ENCODE measurements at places on chromosomes 3 and 15.

- DNase-seq, result no peak
Measured at GRCh38 chr3:110567029-110567428, 504.6 kb upstream of the NECTIN3 start.

GRCh38 chr3:114076711-114077110, 20.2 kb downstream of the QTRT2 start:
- DNase-seq, result peak; percentile 39

- DNase-seq, result peak; percentile 54
Measured at GRCh38 chr3:197516517-197516889, 39.3 kb downstream of the BDH1 start.

- no peak for DNase-seq
Measured at GRCh38 chr3:54549607-54550220, 378.1 kb downstream of the LRTM1 start.

Data from ELF-1 (cell line).